ENCODE measurements at places on chromosomes 6 and 20. TPM values are rescaled to one million over a fixed set of nuclear protein-coding genes. Genes with fewer than 3 reads are reported as not detected.

The TTK gene
- 1.0 TPM for total RNA-seq

The NNAT gene
- total RNA-seq: 14.6 TPM

The SSTR4 gene
- not detected for total RNA-seq

The NRSN2 gene
- 43.7 TPM for total RNA-seq

The LPIN3 gene
- 11.5 TPM for total RNA-seq

Data from lung (tissue), 17 donors.